ENCODE measurements at places on chromosomes 3 and 15. TPM values are rescaled to one million over a fixed set of nuclear protein-coding genes. Genes with fewer than 3 reads are reported as not detected.

GRCh38 chr15:88071141-88071540 is 185.4 kb downstream of the NTRK3 start:
- no peak for DNase-seq

DNA sequence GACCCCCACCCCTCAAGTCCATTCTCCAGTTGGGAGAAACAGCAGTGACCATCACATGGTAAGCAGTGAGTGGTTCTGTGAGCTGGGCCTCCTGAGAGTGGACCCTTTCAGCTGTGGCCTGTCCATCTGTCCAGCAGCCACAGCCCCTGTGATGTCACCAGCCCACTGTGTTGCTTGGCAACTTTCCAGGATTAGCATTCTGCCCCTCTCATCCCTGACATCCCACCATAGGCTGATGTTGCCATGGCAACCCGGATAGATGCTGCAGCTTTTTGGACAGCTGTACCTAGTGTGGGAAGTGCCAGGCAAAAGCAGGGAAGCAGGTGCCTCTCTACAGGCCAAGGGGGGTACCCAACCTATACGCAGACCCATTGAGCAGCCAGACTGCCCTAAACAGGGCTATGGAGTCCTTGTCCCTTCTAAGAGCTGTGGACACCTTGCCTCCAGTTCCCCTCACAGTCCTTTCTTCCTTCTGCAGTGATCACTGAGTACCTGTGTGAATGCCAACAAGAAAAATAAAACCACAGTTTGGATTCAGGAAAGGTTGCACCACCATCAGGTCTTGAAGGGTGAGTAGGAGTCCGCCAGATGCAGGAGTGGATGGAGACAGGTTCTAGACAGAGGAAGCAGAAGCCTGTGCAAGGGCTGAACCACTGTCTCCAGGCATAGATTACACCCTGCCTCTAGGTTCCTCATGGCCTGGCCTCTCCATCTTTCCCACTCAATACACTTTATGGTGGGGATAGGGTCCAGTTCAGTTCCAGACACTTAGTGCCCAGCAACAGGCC is at the start of gene DNAH1:
TSS of gene DNAH1 (plus strand) at position 343 of the 788 bp plus-strand sequence. CDS start 6,124 bp downstream, outside the sequence.
- DNase-seq, result no peak

DNA sequence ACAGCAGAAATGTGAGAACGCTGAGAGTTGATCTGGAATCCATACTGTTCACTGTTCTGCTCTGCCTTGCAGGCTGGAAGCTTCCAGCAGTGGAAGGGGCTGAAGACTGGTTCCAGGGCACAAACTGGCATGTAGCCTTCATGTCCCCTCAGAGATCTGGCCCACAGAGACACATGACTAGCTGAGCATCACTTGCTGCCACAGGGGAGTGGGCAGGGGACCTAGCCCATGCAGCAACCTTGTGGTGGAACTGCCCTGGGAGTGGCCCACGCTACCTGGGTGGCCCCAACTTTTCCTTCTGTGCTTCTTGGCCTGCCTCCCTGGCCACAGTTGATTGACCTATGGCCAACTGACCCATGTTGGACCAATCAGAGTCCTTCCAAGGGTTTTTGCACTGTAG is 98.1 kb downstream of the TPRA1 start:
- DNase-seq, result no peak

GRCh38 chr15:90571063-90571541 is 41.4 kb downstream of the CRTC3 start:
- DNase-seq, result peak; percentile 38

DNA sequence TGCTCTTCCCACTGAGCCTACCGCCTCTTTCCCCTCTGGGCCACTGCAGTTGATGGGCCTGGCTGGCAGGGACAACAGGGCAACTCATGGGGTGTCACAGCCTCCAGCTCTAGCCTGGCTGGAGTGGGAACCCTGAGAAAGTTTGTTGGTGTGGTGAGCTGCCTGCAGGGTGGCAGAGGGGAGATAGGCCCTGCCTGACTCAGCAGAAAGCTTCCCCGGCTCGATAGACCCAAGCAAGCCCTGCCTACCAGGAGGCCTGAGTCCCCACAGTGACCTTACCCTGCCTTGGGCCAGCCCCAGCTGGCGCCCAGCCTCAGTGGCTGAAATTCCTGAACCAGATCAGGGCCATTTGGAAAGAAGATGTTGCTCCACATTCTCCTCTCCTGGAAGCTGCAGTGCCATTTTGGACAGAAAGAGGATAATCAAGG is 29.4 kb downstream of the ABTB1 start:
- no peak for DNase-seq

DNA sequence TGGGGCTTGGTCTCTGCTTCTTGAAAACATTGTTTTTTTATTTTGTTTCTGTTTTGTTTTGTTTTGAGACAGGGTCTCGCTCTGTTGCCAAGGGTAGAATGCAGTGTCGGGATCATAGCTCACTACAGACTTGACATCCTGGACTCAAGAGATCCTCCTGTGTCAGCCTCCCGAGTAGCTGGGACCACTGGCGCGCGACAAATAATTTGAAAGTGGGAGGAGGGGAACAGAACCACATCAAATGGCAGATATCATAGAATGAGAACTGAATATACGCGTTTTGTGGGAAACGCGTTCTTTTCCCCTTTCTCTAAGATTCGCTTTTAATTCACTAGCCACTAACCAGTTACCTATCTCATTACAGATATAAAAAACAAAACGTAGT is 641 bp upstream of the VPS13C start:
- no peak for DNase-seq

- DNase-seq, result peak; percentile 22
Measured at GRCh38 chr15:48617619-48618018, 27.9 kb downstream of the FBN1 start.

GRCh38 chr15:81155375-81156218 is 21.5 kb downstream of the CFAP161 start:
- DNase-seq, result no peak

GRCh38 chr15:68791431-68792283 is 29.0 kb downstream of the ANP32A start:
- DNase-seq, result no peak

DNA sequence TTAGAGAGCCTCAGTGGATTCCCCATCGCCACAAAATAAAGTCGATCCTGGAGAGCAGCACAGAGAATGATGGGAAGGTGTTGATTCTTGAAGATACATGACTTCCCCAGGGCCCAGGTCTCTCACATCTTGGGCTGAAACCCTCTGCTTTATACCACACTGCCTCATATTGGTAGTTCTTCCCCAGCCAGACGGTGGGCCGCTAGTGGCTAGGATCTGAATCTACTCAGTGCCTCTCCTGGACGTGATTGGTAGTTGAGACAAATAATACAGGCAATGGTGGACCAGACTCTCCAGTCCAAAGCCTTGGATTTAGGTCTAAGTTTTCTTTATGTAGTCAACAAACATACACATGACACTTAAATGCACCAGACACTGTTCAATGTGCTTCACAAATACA is 49.7 kb downstream of the RAB11A start:
- DNase-seq, result no peak

GRCh38 chr3:11096266-11097139 is 57.8 kb upstream of the HRH1 start:
- peak; percentile 70 for DNase-seq

DNA sequence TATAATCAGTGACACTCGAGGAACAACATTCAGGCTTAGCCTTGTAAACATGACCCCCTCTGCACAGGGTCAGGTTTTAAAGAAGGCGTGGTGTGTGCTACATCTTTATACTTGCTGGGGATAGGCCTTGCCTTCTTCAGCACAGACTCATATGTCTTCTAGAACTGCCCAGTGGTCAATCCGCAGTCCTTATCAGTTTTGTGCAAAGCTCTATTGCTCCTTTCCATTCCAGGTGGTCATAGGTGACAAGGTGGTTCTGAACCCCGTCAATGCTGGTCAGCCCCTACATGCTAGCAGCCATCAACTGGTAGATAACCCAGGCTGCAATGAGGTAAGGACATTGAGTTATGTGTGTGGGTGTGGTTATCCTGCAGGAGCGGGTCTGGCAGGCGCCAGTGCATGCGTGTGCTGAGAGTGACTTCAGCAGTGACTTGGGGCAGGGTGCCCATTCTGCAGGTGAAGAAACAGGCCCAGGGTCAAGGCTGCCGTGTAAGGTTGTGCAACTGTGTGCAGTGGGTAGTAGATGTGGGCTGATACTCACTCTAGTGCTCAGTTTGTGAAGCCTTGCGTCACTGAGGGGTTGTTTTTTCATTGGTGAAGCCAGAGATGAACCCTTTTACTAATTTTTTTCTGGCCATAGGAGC is 150.9 kb downstream of the ITPR1 start:
- DNase-seq, result no peak

Gene COLQ
- total RNA-seq, result 14.9 TPM

Gene DUOX1
- 0.80 TPM for total RNA-seq

Gene GOLGA6B
- not detected for total RNA-seq

Gene TGM5
- not detected for total RNA-seq

Gene UNC45A
- total RNA-seq, result 21.9 TPM

Data from left ventricle myocardium inferior (tissue), 1 donor.